ENCODE measurements at places on chromosomes 1 and 21. TPM values are rescaled to one million over a fixed set of nuclear protein-coding genes. Genes with fewer than 3 reads are reported as not detected.

The JAM2 gene
- 31.6 TPM for total RNA-seq

The TBX19 gene
- 3.0 TPM for total RNA-seq

The OR2T33 gene
- total RNA-seq, result not detected

The MTARC1 gene
- 5.3 TPM for total RNA-seq

The HAO2 gene
- total RNA-seq, result not detected

The PGLYRP3 gene
- not detected for total RNA-seq

The ADAMTS5 gene
- 16.8 TPM for total RNA-seq

The TMEM125 gene
- not detected for total RNA-seq

The DPT gene
- 249 TPM for total RNA-seq

The BTG3 gene
- 41.8 TPM for total RNA-seq

The TNNI3K gene
- total RNA-seq, result 4.6 TPM

- no peak for DNase-seq
Observed at GRCh38 chr1:47564570-47564969, 126.7 kb downstream of the FOXD2 start.

GRCh38 chr1:215475796-215476481 is 91.2 kb upstream of the KCTD3 start:
- DNase-seq, result no peak

- no peak for DNase-seq
Observed at GRCh38 chr1:181429462-181429861, 53.9 kb upstream of the CACNA1E start.

DNA sequence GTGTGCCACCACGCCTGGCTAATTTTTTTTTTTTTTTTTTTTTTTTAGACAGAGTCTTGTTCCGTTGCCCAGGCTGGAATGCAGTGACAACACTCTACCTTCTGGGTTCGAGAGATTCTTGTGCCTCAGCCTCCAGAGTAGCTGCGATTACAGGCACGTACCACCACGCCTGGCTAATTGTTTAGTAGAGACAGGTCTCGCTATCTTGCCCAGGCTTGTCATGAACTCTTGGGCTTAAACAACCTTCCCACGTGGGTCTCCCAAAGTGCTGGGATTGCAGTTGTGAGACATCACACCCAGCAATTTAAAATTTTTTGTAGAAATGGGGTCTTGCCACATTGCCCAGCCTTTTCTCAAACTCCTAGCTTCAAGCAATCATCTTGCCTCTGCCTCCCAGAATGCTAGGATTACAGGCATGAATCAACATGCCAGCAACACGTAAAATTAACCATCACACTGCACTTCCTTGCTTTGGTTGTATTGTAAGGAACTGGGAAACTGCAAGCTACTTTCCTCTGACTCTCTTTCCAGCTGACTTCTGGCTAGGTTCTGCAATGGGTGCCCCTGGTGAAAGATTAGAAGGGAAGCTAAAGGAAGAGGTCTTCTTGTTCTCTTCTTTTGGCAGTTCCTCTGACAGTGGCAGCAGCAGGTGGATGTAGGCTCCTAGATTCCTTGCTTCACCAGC is 13.9 kb upstream of the IL6R start:
- DNase-seq, result peak; percentile 21

DNA sequence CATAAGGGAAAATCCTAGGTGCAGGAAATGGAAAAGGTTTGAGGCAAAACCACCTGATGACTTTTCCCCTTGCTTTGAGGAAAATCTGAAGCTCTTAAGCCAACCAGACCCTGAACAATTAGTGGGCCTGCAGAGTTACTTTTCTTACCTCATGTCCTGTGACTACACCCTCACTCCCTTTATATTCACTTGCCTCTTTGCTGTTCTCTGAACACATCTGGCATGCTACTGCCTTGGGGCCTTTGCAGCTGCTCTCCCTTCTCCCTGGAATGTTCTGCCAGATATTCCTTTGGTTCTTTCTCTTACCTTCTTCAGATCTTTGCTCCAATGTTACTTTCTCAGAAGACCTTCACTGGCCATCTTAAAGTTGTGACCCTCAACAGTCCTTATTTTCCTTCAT is 21.8 kb downstream of the RPTN start:
- no peak for DNase-seq

GRCh38 chr1:206674745-206675175 is 9.9 kb upstream of the MAPKAPK2 start:
- peak; percentile 97 for DNase-seq

GRCh38 chr1:22804406-22804805 is 93.8 kb downstream of the EPHB2 start:
- DNase-seq, result no peak

- DNase-seq, result peak; percentile 28
Observed at GRCh38 chr1:153598309-153599172, 14.4 kb downstream of the S100A16 start.

DNA sequence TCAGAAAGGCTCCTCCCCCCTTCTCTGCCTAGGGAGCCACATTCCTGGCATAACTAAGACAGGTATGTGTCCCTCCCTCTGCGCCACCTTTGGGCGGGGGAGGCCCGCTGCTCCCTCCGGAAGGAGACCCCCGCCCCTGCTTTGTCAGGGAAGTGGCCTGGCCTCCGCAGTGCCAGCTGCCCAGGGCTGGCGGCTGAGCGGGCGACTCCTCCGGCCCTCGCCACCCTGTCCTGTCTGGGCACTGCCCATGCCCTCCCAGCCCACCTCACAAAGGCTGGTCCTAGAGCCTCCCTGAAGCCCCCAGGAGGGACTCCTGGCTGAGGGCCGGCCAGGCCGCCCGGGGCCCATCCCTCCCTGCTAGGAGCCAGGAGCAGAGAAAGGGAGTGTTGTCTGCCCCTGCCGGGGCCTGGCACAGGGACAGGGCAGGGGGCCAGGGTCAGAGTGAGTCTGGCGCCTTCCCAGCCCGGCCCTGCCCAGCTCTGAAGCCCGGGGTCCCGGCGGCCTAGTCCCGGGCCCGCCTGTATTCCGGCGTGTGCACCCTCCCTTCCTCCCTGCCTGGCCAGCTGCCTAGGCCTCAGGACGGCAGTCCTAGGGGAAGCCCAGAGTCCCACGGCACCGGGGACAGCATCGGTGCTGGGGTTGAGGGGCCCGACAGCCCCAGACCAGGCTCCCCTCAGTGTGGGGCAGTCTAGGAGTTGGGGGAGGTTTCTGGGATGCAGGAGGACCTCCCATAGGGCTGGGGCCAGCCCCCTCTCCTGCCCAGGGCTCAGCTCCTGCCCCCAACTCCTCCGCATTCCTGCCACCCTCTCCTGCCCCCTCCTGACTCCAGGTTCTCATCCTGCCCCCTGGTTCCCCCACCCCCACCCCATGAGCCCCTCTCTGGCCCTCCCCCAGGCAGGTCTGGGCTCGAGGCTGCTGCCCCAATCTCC is 5.1 kb downstream of the AGRN start:
- no peak for DNase-seq

DNA sequence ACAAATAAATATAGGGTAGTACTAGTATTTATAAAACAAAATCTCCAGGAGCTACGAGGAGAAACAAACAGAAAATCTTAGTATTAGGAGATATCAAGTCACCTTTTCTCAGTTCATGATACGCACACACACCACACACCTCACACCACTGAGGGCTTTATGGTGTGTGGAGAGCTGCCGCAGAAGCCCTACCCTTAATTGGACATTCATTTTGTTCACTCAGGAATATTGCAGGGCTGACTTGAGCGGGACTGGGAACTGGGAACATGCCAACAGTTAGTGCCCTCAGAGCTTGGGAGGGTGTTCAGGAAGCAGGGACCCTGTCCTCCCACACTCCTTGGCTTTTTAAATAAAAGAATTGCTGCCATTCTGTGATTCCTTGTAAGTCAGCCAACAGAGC is 386.8 kb downstream of the RYR2 start:
- DNase-seq, result no peak

GRCh38 chr1:155261852-155262673 is at the start of gene SCAMP3:
Gene SCAMP3 (minus strand): TSS chr1:155262360. CDS start chr1:155262151, 209 bp downstream.
- peak; percentile 99 for DNase-seq

DNA sequence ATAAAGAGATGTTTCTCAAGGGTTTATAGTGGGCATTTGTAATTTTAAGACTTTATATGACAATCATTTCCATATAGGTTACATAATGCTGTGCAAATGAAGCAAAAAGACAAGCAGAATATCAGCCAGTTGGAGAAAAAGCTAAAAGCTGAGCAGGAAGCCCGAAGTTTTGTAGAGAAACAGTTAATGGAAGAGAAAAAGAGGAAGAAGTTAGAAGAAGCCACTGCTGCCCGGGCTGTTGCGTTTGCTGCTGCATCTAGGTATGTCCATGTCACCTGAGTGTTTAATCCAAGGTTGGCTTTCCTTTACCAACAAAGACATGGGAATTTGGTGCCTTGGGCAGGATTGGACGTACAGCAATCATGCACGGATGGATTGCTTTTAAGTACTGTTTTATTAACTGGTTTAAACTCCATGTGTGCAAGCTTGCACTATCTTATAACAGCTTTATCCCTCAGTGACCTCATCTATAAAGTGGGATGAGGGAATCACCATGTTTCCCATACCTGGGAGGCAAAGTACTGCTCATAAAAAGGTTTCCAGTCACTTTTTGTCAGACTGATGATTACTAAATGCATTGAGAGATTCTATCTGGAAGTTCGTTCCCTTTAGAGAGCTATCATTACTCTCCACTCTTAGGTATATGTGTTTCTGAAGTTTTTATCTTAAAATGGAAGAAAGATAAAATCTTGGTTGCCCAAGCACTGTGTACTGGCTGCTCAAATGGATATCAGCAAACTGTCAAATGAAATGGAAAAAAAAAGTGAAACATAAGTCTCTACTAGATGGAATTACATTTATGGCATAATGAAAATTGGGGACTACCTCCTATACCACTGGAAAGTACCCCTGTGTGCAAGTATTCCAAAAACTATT is 55.1 kb downstream of the MACO1 start:
- no peak for DNase-seq

- DNase-seq, result peak; percentile 56
Observed at GRCh38 chr1:155178441-155179111, 4.9 kb downstream of the TRIM46 start.

GRCh38 chr1:3687504-3687903 is 35.2 kb downstream of the TP73 start:
- DNase-seq, result no peak

GRCh38 chr1:235504122-235504493 is at the start of gene B3GALNT2:
Gene B3GALNT2 (minus strand): TSS chr1:235504452. CDS start chr1:235504252, 200 bp downstream.
- no peak for DNase-seq

DNA sequence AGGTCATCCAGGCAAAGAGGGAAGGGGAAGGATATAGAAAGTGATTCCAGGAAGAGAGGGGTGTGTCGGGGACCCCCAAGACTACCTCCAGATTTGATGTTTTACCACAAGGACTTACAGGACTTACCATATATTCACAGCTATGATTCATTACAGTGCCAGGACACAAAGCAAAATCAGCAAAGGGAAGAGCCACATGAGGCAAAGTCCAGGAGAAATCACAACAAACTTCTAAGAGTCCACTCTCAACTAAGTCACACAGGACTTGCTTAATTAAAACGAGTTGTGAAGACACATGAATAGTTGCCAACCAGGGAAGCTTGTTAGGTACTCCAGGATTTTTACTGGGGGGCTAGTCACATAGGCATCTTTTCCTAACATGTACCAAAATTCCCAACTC is 217.3 kb downstream of the TTLL7 start:
- DNase-seq, result no peak

GRCh38 chr21:26842974-26843932 is 2.0 kb downstream of the ADAMTS1 start:
- peak; percentile 97 for DNase-seq

DNA sequence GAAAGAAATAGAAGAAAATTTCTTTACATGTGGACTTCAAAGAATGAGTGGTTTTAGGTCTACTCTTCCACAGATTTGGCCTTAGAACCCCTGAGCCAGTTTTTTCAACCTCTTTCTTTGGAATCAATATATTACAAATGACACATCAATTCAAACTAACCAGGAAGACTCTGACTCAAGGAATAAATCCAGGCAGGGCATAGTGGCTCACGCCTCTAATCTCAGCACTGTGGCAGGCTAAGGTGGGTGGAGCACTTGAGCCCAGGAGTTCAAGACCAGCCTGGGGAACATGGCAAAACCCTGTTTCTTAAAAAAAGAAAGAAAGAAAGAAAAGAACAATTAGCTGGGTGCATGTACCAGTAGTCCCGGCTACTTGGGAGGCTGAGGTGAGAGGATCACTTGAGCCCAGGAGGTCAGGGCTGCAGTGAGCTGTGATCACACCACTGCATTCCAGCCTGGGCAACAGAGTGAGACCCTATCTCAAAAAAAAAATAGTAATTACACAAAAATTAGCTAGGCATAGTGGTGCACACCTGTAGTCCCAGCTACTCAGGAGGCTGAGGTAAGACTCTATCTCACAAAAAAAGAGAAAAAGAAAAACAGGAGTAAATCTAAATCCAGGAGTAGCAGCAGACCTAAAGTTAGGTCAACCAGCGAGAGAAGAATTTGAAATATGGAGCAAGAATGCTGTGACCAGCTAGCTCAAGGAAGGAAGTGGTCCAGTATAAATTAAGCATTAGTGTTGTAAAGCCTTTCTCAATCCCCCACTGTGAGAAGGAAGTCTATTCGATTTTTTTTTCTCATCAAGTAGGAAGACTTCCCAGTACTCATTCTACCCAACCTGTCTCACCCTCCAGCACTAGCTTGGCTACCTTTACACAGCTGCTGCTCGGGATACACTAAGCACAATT is 1.9 kb downstream of the SORT1 start:
- DNase-seq, result no peak

- DNase-seq, result no peak
Observed at GRCh38 chr1:184493987-184494388, 107.2 kb downstream of the C1orf21 start.

Measured in sigmoid colon (tissue), 7 donors.